NCI-H226 (cell line): ENCODE measurements at places on chromosomes 2 and 18.

DNA sequence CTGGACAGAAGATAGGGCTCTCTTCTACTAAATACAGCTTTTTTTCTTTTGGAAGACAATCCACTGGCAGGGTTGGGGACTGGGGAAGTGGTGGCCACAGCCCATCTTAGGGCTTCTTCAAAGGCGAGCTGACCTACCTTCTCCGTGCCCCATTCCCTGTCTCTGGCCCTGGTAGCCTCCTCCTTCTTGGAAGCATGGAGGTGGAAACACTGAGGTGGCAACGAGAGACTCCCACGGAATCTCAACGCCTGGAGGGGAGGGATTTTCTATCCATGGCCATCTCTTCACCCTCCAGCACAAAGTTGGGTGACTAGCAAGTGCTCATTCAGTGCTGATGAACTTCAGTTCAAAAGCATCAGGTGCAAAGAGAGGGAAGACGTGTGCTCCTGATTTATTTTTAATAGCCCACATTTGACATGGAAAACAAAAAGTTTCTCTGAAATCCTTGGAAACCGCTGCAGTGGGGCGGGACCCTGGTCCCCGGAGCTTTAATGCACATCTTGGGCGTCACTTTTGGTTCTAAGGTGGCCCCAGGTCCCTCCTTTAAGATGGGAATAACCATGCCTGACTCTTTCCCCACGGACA lies 633 bp upstream of the ARMC9 start:
- no peak for DNase-seq

DNA sequence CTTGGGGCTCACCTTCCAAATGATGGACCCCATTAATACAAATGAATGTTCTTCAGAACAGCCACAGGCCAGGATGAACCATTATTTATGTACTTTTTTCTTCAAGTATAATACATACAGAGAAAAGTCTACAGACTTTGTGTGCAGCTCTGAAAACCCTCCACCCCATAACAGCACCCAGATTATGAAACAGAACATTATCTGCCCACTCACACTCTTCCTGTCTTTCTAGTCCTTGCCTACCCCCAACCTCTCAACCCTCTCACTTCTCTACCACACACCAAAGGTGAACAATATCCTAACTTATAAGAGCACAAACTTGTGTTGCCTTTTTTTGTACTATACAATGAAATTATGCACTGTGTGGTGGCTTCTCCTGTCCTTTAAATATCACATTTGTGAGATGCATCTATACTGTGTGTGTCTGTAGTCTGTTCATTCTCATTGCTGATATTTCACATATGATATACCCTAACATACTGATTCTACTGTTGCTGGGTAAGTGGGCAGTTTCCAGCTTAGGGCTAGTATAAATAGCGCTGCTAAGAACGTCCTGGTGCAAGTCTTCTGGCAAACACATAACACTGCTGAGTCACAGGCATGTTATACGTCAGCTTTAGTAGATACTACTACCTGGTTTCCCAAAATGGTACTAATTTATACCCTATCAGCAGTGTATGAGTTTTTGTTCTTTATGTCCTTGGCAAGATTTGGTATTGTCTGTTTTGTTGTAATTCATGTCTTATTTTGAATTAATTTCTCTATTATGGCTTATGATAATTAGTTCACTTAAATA lies 1.0 kb upstream of the NPHP1 start:
- DNase-seq, result no peak

DNA sequence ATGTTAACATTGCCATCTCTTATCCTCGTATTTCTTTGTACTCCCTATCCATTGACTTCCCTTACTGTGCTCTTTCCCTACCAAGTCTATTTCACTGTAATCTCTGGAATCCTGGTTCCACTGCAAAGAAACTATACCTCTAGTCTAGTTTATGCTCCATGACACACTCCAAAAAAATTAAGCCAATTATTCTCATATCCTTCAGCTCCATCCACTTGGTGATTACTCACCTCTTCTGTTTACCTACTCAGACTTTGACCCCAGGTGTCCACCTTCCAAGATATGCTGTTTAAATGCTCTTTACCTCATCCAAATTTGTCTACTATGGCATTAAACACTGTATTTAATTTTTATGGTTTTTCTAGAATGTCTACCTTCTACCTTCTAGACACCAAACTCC lies 137.9 kb downstream of the ATAD2B start:
- peak; percentile 7 for DNase-seq

DNA sequence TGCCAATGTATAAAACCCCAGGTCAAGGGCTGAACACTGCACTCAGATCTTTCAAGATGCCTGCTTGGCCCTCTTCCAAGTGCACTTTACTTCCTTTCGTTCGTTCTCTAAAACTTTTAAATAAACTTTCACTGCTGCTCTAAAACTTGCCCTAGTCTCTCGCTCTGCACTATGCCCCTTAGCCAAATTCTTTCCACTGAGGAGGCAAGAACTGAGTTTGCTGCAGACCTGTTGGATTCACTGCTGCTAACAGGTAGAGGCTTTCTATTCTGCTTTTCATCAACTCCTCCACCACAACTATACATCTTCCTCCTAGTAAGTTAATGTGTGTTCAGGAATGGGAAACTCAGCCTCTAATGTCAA lies 467.9 kb downstream of the MBD2 start:
- no peak for DNase-seq

DNA sequence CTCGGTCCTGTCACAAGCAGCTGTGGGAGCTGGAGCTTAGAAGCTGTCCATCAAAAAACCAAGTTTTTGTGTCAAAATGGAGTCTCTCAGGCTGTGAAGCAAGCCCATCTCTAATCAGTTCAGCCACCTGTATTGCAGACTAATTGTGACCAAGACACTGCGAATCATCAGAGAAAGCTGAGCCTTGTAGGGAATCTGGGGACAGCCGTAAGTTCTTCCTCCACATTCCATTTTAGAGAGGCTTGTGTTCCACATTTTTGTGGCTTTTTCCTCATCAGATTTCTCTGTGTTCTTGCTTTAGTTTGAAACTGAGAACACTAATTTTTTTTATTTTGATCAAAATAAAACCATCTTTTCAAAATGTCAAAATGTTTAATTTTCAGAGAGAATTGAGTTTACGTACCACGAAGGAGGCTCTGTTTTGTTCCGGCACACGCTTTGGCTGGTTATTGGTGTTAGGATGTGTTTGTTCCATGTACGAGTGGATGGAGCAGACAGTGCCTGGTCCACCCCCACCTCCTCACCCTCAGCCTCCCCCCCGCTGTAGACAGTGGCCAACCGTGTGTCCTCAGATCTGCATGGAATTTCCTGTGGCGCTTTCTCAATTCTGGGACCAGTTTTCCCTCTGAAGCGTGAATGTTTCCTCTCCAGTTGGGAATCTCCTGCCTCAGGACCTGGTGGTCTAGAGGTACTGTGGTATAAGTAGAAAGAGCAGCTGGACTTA lies 140.8 kb downstream of the AGAP1 start:
- DNase-seq, result no peak

DNA sequence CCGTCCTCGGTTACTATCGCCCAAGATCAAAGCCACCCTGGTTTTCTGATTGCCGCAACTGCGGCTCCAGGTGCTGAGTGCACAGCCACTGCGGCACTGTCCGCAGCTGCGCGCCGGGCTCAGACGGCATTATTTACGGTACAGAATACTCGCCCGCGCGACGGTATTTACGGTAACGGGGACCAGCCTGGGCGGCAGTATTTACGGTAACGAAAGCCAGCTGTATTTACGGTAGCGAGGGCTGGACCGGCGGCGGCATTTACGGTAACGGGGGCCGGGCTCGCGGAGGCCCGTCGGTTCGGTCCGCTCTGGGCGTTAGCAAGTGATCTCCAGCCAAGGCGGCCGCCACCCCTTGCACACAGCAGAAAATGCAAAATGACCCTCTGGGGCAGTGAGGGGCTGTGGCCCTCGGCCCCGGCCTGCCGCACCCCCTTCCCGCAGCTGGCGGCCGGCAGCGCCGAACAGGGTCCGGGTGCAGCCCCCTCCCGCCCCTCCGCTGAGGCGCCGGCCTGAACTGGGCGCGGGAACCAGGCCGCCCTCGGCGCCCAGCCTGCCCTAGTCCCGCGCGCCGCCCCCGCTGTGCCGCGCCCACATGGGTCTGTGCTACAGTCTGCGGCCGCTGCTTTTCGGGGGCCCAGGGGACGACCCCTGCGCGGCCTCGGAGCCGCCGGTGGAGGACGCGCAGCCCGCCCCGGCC lies at the start of gene GNAL:
Gene GNAL, plus strand, starts transcription at position 293 of the 697 bp plus-strand sequence. Its CDS starts 300 bp downstream, at position 593.
- DNase-seq, result peak; percentile 52

DNA sequence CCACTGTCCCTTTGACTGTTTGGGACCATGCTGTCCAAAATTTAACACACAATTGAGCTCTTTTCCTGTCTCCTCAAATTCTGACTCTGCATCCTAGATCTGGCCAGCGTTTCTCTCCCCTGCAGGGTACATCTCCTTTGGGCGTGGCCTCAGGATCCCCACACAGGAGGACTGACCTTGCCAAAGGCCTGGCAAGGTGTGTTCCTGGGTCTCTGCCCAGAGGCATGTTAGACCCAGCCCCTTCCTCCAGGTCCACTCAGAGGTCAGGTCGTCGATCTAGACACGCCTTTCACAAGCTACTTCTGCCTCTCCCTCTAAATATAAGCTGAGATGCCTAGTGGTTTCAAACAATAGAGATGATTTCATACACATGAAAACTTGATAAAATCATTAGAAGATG lies 45.4 kb upstream of the SMIM21 start:
- DNase-seq, result no peak

GRCh38 chr2:240435948-240436682 lies 652 bp downstream of the GPC1 start:
- peak; percentile 23 for DNase-seq

DNA sequence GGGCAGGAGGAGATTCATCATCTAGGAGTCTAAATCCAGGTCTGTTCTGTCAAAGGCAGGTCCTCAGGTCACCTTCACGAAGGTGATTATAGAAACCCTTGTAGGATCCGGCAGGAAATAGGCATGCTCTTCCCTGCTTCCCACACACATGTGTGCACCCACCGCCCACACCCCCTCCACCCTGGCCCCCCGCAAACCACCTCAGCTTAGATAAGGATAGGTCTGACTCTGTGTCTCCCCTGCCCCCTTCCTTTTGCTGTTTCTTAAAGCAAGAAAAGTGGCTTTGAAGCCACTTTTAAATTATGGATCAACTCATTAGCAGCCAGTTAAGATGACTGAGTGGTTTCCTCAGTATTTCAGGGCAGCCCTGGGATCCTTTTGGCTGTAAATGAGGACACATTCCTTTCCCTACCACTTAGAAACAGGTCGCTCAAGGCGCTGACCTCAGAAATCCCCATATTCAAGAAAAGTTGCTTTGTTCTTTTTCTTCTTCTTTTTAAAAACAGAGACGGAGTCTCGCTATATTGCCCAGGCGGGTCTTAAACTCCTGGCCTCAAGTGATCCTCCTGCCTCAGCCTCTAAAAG lies 14.5 kb upstream of the CIB4 start:
- DNase-seq, result no peak

GRCh38 chr2:238169708-238170251 lies 11.0 kb downstream of the ERFE start:
- DNase-seq, result peak; percentile 94

DNA sequence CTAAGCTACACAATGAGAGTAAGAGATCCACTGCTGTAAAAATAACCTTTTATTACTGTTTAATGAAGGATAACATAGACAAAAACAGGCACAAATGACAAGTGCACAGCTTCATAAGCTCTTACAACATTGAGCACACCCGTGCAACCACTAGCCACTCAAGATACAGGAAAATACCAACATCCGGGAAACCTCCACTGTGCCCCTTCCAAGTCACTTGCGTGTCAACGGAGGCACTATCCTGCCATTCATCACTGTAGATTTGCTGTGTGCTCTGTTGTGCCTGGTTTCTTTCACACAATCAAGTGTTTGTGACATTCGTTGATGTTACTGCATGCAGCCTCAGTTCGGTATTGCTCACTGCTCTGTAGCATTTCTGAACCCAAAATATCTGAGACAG lies 292.9 kb upstream of the MYT1L start:
- DNase-seq, result no peak

DNA sequence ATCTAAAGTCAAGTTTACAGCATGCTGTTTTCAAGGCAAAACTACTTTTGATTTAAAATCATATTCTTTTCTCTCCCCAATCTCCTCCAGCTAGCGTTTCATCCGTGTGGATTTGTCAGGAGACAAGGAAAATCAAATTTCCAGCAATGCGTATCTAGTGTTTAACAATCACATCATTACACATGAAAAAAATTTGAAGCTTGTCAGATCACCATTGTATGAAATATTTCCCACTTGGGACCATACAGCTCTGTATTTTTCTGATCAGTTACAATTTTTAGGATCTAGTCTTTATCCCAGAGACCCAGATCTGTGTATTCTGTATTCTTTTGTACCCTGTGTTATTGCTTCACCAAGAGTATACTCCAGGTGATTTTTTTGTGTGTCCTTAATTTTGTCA lies 28.6 kb upstream of the CYP1B1 start:
- DNase-seq, result no peak

- DNase-seq, result no peak
Measured at GRCh38 chr2:29114586-29114945, 649 bp upstream of the CLIP4 start.

- no peak for DNase-seq
Measured at GRCh38 chr2:175576875-175577274, 395.4 kb upstream of the ATP5MC3 start.

- no peak for DNase-seq
Measured at GRCh38 chr2:233798335-233799086, 20.4 kb downstream of the MROH2A start.

- DNase-seq, result no peak
Measured at GRCh38 chr2:197144183-197144582, 166.4 kb downstream of the ANKRD44 start.

DNA sequence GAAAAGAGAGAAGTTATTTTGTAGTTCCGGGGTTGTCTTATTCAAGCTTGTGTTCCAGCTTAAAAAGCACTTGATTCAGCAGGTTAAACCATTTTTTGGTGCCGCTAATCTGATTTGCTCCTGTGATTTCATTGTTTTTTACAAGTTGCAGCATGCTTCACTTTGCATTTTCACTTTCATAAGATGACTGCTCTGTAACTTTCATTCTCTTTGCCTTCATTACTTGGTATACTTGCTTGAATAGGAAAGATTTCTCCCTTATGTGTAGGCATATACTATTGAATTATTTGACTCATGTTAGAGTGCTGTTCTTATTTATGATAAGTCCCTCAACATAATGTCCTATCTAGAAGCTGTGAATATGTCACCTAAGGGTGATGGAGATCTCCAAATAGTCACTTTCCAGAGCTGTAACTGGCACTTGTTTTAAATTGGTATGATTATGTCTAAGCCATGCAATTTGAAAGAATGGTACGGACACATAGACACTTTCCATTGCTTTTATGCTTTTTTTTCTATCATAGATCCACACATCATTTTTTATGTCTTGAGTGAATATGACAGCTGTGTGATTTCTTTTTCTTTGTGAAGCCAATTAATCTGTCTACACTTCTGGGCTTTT lies 254.5 kb downstream of the DSEL start:
- DNase-seq, result no peak
